ENCODE measurements at places on chromosomes 16 and 17.

DNA sequence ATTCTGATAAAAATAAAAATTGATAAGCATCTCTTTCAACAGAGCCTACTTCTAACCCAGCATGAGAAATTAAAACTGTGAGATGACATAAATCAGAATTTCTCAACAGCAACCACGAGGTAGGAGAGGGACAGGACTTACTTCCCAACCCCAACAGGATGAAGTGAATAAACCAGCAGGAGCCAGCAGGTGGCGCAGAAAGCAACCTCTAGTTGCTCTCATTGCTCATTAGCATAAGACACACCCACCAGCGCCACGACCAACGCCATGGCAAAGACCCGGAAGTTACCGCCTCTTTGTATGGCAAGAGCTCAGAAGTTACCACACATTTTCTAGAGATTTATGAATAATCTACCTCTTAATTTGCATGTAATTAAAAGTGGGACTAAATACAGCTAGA lies 189.4 kb upstream of the CDH8 start:
- peak; percentile 94 for DNase-seq

DNA sequence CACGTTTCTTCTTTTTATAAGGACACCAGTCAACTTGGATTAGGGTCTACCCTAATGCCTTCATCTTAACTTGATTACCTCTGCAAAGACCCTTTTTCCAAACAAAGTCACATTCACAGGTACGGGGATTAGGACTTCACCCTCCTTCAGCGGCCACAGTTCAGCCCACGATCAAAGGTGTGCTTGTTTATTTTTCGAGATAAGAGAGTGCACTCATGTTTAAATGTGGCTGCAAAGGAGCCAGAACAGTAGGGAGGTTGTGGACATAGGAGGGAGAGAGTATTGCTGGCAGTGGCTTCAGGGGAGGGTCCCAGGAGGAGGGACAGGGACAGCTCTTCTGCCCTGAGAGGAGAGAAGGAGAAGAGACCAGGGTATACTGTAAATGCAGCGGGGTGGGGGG lies 46.7 kb downstream of the MGAT5B start:
- no peak for DNase-seq

- DNase-seq: no peak
These were observed 618.4 kb upstream of the SOX9 start for GRCh38 chr17:71502443-71502842.

- DNase-seq: no peak
These were observed 93.4 kb upstream of the TNRC6A start for GRCh38 chr16:24635900-24636610.

All from DMS53 (cell line).